Stimulated activated CD8-positive, alpha-beta memory T cell treated with anti-CD3 and anti-CD28 coated beads, Interleukin-4, amount 100 ng/mL, for 48 hours (primary cell): ENCODE measurements at places on chromosomes 3 and 15.

DNA sequence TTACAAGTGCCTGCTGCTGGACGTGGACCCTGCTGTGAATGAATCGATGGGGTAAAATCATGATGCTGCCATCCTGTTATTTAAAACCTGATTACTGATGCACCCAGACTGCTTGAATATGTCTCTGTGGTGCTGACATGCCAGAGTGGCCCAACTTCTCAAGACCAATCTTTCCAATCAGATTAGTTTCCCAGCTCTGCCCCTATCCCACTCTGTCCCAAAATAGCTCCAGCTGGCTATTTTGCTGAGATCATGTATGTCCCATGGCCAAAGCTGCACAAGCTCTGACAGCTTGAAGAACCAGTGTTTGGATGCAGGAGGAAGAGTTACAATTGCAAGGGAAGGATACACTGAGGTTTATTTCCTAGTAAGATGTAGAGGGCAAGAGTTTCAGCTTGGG is 153.6 kb downstream of the TMEM108 start:
- no peak for DNase-seq

- DNase-seq: peak; percentile 60
Observed at GRCh38 chr15:39171944-39172368, 408.9 kb upstream of the THBS1 start.

- DNase-seq: no peak
Observed at GRCh38 chr3:134802428-134803050, 7.5 kb downstream of the EPHB1 start.

DNA sequence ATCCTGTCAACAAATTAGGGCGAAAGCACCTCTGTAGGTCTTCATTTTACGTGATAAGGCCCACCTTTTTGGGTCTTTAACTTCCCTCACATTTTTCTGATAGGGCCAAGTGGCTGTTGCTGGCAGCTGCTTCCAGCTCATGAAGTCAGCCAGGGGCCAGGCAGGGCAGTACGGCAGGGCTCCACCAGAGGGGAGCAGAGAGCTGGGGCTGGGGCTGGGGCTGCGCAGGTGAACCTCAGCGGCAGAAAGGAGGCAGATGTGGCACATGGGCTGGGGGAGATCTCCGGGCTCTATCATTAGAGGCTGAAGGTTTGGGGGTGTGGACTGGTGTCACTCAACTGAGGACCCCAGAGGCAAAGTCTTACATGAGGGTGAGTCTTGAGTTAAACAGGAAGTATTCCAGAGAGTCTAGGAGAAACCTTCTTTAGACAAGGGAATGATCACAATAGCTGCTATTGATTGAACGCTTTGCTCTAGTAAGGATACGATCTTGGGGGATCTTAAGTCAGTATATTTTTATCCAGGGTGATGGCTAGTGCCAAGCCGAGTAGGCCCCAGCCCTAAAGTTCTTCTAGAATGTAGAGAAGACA is 62.8 kb upstream of the MEX3B start:
- DNase-seq: peak; percentile 89

DNA sequence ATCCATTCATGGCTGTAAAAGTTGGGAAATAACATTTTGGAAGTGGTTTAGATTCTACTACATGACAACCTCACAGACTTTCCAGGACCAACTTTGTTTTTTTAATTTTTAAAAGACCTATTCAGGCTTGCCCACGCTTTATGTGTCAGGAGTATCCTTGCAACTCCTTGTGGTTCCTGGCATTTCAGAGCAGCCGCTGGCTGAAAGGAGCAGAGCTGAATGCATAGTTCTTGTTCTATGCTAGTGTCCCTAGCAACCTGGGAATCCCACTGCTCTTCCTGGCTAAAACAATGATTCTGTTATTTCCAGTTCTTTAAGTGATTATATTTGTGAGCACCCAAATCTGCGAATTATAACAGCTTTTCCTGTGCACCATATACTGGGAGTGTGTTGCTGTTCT is 34.9 kb downstream of the CP start:
- no peak for DNase-seq

DNA sequence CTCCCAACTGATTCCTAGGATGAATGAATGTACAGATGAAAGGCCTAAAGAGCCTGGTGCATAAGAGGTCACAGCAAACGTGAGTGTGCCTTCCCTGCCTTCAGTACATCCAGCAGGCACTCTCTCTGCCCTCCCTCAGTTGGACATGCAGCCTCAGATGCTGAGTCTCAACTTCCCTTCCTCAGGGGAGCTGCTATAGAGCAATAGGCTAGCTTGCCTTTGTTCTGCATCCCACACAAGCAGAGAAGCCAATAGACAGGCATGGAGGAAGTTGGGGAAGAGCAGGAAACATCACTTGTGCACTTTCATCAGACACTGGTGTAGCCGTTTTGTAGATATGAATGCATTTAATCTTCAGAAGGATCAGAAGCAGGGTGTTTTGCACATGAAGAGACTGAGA is 147.5 kb upstream of the THBS1 start:
- DNase-seq: no peak

- DNase-seq: no peak
Observed at GRCh38 chr3:189517981-189518380, 113.2 kb upstream of the TP63 start.

DNA sequence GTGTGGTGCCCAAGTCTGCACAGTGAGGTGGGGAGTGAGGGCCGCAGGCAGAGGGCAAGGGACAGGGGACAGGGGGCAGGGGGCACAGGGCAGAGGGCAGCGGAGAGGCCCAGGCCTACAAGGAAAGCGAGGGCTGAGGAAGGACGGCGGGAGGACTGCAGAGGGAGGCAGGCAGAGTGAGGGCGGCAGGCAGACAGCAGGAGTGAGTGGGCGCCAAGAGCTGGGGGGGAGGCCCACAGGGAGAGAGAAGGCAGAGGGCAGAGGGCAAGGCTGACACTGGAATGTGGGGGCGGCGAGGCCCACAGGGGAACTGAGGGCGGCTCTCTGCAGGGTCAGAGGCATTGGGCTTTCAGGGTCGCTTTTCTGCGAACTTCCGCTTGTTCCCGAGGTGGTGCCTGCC is 267.8 kb upstream of the NDN start:
- DNase-seq: no peak

- no peak for DNase-seq
Observed at GRCh38 chr3:4531478-4532025, 38.4 kb downstream of the ITPR1 start.

DNA sequence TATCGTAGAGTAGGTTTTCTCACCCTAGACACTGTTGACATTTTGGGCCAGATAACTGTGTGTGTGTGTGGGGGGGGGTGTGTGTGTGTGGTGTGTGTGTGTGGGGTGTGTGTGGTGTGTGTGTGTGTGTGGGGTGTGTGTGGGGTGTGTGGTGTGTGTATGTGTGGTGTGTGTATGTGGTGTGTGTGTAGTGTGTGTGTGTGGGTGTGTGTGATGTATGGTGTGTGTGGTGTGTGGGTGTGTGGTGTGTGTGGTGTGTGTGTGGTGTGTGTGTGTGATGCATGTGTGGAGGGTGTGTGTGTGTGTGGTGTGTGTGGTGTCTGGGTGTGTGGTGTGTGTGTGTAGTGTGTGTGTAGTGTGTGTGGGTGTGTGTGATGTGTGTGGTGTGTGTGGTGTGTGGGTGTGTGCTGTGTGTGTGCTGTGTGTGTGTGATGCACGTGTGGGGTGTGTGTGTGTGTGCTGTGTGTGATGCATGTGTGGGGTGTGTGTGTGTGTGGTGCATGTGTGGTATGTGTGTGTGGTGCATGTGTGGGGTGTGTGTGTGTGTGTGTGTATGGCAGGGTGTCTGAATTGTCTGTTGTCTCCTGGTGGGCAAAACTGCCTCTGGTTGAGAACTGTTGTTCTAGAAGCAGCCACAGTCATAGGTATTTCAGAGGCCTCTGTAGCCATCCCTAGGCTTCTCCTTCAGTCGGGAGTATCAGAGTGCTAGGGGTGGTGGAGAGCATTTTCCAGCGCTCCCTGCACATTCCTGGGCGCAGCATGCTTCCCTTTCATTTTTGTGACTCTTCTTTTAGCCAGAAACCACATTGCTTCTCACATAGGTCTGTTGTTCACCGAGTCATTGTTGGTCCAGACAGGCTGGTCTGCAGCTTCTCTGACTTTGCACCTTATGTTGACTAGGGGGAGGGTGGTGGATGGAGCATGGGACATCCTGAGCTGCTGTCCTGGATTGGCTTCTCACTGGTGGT is 84.4 kb downstream of the THSD4 start:
- DNase-seq: no peak

- no peak for DNase-seq
Observed at GRCh38 chr3:103372031-103372430, 937.2 kb downstream of the ZPLD1 start.

DNA sequence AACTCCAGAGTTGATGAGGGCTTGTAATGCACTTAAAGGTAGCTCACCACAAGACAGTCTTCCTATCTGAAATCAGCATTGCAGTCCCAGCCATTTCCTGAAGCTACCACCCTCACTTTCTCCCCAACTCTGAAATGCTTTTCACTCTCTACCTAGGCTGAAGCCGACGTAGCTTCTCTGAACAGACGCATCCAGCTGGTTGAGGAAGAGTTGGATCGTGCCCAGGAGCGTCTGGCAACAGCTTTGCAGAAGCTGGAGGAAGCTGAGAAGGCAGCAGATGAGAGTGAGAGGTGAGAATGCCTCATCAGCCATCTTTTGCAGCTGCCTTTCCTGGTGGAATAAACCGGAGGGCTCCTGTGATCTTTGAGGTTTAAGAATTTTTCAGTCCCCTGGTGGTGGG is 14.3 kb downstream of the TPM1 start:
- DNase-seq: no peak

GRCh38 chr3:159131376-159131775 is 329.5 kb downstream of the MFSD1 start:
- no peak for DNase-seq

GRCh38 chr3:111737047-111737705 is 121.9 kb upstream of the PHLDB2 start:
- no peak for DNase-seq

DNA sequence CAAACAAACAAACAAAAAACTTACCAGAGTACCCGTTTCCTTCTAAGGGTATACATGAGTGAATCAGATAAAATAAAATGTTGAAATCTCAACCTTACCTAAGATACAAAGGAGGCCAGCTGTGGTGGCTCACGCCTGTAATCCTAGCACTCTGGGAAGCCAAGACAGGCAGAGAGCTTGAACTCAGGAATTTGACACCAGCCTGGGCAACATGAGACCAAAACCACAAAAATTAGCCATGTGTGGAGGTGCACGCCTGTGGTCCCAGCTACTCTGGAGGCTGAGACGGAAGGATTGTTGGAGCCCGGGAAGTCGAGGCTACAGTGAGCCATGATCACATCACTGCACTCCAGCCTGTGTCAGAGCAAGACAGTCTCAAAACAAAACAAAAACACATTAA is 11.0 kb upstream of the FAM219B start:
- DNase-seq: no peak

DNA sequence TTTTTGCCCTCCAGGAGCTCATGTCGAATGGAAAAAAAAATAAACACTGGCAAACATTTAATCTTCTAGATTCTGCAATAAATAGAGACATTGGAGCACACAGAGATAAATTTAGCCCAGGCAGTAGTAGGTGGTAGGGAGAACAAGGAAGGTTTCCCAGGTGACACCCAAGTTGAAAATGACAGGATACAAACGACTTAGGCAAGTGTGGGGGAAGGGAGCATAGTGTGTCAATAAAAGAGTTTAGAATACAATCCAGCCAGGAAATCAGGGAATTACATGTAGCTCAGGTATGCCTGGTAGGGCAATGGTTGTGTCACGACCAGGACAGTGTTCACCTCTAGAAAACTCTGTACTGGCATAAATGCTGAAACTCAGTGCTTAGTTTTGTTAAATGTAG is 364.6 kb upstream of the AGTR1 start:
- DNase-seq: no peak

DNA sequence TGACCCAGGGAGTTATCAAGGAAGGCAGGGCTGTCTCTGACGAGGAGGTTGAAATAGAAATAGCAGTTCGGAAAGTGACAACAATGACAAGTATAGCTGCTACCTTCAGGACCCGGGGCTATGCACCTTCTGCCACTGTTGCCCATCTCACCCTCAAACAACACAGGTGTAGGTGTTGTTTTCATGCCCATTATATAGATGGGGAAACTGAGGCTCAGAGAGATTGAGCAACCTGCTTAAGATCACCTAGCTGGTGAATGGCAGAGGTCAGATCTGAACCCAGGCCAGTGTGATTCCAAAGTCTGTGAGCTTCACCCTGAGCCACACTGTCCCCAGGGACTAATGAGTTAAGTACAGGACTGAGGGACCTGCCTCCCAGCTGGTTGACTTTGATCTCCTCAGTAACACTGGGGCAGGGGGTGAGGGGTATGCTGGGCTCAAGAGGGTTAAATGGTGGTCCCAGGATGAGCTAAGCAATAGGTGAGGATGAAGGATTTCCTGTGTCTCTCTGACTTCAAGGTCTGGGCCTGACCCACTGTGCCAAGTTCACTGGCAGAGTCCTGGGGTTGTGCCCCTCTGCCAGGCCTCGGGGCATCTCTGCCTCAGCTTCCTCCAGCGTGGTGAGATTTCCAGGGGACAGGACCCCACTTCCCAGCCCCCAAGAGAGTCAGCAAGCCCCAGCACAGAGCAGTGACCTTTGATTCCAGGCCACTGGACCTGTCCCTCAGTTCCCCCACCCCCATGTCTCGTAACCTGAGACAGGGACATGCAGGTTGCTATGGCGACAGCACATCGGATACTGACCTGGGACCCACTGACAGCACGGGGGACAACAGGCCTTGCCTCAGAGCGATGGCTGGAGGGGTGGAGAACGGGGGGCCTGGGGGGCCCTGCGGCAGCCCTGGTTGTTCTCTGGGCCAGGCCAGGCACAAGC is 35.0 kb downstream of the ATP2B2 start:
- no peak for DNase-seq

DNA sequence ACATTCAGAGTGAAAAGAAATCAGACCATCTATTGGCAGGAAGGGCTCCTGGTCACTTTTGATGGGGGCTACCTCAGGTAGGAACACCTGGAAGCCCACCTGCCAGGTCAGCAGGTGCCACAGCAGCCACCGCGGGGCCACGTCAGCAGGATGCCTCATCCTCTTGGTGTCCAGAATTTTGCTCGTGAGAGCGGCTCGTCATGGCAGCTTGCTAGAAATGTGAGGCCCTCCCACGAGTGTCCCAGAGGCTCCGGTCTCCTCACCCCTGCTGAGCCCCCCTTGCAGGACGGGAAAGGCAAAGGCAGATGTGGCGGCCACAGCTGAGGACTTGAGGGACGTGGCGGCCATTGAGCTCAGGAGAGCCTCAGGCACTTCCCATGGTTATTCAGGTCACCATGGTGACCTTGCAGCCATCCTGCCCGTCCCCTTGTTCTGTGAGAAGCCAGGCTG is 129.4 kb downstream of the LRRK1 start:
- peak; percentile 15 for DNase-seq

DNA sequence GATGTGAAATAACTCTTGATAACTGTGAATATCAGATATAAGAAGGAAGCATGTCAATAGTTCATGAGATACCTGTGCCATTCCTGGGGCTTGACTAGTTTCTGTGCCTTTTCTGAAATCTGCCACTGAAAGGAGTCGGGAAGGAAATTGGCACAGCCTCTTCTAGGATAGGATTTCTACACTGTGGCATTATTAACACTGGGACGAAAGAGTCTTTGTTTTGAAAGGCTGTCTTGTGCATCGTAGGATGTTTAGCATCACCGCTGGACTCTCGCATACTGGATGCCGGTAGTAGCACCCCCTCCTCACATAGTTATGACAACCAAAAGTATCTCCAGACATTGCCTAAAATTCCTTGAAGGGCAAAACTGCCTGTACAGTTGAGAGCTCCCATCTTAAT is 77.9 kb upstream of the SAMMSON start:
- no peak for DNase-seq
